Ureter (tissue), 1 donor: ENCODE measurements at places on chromosomes 13 and 19. TPM values are rescaled to one million over a fixed set of nuclear protein-coding genes. Genes with fewer than 3 reads are reported as not detected.

Gene CLEC4M
- total RNA-seq = not detected

Gene RFPL4A
- not detected for total RNA-seq

DNA sequence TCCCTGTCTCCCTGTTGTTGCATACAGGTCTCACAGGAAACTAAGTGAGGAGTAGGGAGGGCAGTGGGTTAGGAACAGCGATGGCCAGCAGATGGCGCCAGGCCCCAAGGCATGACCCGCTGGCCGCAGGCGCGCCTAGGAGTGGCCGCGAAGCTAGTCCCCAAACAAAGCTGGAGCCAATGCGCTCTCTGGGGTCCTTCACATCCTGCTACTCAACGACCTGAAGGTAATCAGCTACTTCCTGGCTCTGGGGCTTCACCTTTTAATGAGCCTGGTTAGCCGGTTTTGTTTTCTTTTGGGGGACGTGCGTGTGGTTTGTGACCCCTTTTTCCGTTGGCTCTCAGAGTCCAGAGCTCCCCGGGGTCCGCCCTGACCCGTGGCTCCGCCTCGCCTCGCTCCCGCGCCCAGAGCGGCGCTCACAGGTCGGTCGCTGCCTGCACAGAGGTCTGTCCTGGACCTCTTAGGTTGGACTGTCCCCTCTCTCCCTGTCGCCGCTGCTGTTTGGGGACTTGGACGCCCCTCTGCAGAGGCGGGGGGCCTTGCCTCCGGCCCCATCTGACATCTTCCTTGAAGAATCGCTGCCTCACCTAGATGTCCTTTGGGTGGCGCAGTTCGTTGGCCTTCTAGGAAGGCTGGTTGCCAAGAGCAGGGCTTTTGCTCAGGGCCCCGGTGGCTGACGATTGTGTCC lies 62.2 kb upstream of the GTF3A start:
- DNase-seq = peak; percentile 87

- DNase-seq = peak; percentile 81
Measured at GRCh38 chr19:7870571-7871436, 3.4 kb downstream of the PRR36 start.

GRCh38 chr19:39471756-39472536 lies 8.7 kb upstream of the TIMM50 start:
- no peak for DNase-seq

DNA sequence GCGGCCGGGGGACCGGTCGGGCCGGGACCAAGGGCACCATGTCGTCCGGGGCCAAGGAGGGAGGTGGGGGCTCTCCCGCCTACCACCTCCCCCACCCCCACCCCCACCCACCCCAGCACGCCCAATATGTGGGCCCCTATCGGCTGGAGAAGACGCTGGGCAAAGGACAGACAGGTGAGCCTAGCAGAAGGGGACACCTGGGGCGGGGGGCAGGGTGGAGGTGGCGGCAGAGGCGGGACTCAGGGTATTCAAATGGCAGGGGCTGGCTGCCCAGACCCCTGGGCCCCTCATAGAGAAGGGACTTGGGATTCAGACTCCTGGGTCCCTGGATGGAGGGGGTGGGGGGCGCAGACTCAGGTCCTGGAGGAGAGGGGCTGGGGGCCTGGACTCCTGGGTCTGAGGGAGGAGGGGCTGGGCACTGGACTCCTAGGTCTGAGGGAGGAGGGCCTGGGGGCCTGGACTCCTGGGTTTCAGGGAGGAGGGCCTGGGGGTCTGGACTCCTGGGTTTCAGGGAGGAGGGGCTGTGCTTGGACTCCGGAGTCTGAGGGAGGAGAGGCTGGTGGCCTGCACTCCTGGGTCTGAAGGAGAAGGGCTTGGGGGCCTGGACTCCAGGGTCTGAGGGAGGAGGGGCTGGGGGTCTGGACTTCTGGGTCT lies 735 bp downstream of the BRSK1 start:
- no peak for DNase-seq
